ENCODE measurements at places on chromosomes 7 and 10.

- DNase-seq = no peak
Observed at GRCh38 chr10:114573330-114574045, 84.6 kb downstream of the ABLIM1 start.

DNA sequence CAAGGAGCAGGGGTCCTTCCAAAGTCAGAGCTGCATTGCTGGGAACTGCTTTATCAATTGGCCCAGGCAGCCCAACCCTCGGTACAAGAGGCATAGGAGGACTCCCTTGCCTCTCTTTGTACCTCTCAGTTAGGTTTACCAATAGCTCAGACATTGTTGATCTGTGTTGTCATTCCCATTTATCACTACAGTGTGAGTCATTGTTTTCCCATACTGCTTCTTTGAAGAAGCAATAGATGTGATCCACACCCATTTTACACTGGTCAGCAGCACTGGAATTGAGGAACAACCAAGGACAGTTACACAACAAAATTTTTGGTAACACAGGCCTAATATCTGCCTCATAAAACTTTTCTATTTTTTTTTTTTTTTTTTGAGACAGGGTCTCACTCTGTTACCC, 307.2 kb downstream of the SNX13 start:
- DNase-seq = no peak

GRCh38 chr7:16585540-16585939, 58.9 kb downstream of the LRRC72 start:
- no peak for DNase-seq

GRCh38 chr7:141418066-141418465, 133.1 kb upstream of the AGK start:
- no peak for DNase-seq

GRCh38 chr7:36138209-36138608, 14.8 kb upstream of the EEPD1 start:
- DNase-seq = no peak

GRCh38 chr7:55274156-55274555, 91.0 kb upstream of the LANCL2 start:
- DNase-seq = no peak

DNA sequence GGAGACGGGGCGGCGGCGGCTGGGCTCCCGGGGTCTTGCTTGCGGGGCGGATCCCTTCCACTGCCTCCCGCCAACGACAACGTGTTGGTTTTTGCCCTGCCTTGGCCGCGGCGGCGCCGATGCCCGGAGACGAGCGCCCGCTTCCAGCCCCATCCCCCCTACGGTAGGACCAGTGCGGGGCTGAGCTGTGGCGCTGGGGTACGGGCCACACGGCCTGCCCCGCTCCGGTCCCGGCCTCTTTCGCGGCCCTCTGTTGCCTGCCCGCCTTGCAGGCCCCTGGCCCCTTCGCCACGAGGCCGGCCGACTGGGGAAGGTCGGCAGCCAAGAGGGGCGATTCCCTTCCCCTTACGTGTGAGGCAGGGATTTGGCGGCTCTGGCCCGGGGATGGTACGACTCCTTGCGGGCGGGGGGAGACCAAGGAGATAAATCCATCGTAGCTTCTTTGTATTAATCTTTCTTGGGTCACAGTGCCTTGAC, 488 bp downstream of the EIF4H start:
- peak; percentile 26 for DNase-seq

DNA sequence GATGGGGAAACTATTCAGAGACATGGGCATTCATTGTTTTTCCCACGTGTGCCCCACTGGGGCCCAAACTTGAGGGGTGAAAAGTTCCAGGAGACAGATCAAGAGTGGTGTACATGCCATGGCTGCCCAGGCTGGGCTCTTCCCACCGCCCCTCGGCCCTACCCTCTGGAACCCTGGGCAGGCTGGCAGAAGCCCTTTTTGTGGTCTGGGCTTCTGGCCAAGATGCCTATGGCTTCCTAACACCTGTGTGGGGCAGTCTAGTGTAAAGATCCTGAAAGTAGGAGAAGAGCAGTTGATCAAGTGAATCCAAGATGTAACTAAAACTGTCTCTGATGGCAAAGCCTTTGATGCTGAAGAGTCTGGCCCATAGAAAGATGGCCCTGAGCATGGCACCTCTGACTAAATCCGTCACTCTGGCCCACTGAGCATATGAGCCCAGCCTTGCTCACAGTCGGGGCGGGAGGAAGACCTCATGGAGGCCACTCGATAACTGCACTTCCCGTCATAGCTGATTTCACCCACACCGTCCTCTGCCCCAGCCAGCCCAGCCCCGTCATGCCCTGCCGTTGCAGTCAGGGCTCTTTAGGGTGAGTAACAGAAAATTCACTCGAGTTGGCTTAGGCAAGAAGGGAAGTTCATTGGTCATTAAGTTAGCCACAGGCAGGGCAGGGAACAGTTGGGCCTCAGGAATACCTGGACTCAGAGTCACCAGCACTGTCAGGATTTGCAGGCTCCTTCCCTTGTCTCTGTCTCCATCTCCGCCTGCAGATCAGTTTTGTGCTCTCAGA, 37.9 kb upstream of the MTPAP start:
- DNase-seq = no peak

GRCh38 chr7:77370606-77371005, 45.5 kb downstream of the GSAP start:
- DNase-seq = no peak

- no peak for DNase-seq
Observed at GRCh38 chr7:136528329-136528728, 340.1 kb upstream of the CHRM2 start.

GRCh38 chr10:117936566-117936965, 110.2 kb downstream of the RAB11FIP2 start:
- DNase-seq = no peak

GRCh38 chr7:32047801-32048200, 22.4 kb downstream of the PDE1C start:
- DNase-seq = no peak

- DNase-seq = no peak
Observed at GRCh38 chr10:96509017-96509641, 4.6 kb downstream of the TLL2 start.

DNA sequence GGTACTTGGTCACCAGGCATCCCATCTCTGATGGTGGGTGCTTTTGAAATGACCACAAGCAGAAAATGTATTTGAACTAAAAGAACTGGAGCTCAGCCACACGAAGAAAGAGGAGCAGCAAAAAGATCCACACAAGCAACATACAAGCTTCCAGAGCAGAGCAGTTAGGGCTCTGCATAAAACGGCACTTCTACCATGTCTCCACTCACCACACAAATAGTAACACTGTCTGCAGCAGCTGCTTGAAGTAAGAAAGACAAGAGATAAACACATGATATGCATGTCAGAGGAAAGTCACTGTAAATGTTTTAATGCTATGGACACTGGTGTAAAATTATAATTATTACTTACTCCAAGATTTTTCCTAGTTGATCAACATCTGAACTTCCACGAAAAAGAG, 32.5 kb upstream of the FAM133B start:
- DNase-seq = no peak

GRCh38 chr7:46032353-46032752, 111.3 kb upstream of the IGFBP3 start:
- no peak for DNase-seq

- no peak for DNase-seq
Observed at GRCh38 chr10:112792487-112793201, 157.4 kb upstream of the TCF7L2 start.

- DNase-seq = no peak
Observed at GRCh38 chr10:69317175-69317604, 38.9 kb downstream of the HK1 start.

DNA sequence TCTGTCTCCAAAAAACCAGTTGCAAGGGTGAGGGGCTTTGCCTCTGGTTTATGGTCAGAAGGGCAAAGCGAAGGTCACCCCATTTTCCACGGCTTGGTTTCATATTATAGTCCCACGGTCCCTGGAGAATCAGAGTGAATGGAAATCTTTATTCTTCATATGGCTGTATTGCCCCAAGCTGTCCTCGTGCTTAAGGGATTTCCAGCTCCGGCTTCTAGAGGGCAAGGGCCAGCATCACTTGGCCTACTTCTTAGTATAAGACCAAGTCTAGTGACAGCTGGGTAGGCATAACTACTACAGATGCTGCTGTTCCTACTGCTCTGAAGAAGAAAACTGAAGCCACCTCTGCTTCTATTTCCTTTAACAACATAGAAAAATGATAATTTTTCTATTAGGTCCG, 63.2 kb downstream of the PARP12 start:
- DNase-seq = no peak

DNA sequence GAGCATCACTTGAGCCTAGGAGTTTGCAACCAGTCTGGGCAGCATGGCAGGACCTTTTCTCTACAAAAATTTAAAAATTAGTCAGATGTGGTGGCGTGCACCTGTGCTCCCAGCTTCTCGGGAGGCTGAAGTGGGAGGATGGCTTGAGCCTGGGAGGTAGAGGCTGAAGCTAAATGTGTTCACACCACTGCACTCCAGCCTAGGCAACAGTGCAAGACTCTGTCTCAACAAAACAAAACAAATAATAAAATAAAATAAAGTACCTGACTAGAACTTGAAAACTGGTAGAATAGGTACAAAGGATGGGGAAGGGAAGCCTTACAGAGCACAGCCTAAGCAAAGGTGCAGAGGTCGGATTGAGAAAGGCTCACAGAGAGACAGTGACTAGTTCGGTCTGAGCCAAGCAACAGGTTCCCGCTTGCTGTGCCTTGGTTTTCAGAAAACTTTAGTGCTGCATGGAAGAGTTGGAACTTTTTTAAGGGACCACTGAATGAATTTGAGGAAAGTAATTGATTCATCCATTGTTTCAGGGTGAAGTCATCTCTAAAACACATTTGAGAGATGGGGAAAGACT, 100.1 kb upstream of the STK17A start:
- no peak for DNase-seq

- DNase-seq = no peak
Observed at GRCh38 chr7:42485301-42485766, 248.3 kb upstream of the GLI3 start.

GRCh38 chr10:78952030-78952429, 116.7 kb upstream of the ZMIZ1 start:
- no peak for DNase-seq

DNA sequence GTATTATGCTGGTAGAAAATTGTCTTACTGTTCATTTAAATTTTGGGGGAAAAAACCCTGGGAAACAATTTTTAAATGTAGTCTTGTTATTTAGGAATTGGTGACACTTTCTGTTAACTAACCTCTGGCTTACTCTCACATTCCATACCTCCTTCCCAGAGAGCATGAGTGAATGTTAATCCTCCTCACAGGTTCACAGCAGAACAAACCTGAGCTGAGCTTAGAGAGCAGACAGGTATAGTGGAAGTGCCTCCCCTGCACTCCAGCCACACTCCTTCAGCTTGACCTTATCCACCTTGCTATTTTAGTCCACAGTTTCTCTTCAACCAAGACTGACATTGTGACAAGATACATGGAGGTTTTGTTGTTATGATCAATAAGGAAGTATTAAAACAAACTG, 235.9 kb downstream of the FOXP2 start:
- DNase-seq = no peak

DNA sequence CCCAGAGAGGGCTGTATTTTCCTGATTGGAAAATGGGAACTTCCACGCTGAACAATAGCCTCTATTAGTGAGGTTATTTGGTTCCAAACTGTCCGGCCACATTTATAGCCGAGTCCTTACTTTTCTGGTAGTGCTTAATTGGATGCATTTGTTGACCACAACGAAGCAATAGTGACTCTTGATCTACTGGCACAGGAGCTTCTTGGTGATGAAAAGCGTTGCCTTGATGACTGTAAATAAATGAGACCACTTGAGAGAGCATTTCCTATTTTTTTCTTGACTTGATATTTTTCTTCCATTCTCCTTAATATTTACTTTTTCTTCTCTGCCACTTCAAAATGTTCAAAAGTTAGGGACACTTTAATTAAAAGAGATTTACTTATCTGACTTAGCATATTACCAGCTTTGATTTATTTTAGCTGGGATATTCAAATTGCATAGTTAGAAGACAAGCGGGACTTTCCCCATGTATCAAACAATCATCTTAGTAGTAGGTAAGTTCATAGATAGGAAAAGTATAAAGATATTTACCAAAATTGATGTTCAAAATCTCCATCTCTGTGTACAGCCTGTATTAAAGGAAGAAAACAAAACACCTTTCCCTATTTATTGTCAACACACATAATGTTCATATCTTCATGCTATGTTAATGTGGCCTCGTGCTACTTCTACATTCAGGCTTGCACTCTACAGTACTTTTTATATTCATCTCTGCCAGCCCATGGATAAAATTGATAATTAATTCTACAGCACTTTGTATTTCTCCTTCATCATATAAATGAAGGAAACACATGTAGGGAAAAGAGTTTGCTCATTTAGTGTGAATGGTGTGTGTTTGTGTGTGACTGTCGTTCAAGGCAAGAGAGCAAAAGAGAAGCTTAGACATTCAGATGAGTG, 5.1 kb upstream of the SP8 start:
- no peak for DNase-seq

- no peak for DNase-seq
Observed at GRCh38 chr7:152501506-152501905, 65.7 kb upstream of the KMT2C start.

- DNase-seq = no peak
Observed at GRCh38 chr10:24862589-24862988, 89.8 kb downstream of the PRTFDC1 start.

- no peak for DNase-seq
Observed at GRCh38 chr10:101607124-101607523, 19.0 kb downstream of the DPCD start.

DNA sequence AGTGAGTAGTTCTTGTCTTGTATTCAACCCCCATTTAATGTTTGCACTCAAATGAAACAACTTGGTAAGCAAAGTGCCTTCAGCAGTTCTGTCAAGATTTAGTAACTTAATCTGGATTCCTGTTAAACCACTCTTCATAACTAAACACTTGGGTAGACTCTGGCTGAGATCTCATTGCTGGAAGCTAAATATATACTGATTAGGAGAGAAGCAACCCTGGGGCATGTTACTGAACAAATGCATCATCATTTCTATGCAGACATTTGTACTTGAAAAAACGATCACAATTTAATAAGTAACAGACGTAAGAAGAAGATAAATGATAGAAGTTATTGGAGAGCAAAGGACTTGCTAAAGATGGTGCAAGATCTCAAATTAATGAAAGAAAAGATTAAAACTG, 308.4 kb upstream of the POM121L12 start:
- no peak for DNase-seq

GRCh38 chr10:61643316-61643751, 19.4 kb upstream of the CABCOCO1 start:
- no peak for DNase-seq

DNA sequence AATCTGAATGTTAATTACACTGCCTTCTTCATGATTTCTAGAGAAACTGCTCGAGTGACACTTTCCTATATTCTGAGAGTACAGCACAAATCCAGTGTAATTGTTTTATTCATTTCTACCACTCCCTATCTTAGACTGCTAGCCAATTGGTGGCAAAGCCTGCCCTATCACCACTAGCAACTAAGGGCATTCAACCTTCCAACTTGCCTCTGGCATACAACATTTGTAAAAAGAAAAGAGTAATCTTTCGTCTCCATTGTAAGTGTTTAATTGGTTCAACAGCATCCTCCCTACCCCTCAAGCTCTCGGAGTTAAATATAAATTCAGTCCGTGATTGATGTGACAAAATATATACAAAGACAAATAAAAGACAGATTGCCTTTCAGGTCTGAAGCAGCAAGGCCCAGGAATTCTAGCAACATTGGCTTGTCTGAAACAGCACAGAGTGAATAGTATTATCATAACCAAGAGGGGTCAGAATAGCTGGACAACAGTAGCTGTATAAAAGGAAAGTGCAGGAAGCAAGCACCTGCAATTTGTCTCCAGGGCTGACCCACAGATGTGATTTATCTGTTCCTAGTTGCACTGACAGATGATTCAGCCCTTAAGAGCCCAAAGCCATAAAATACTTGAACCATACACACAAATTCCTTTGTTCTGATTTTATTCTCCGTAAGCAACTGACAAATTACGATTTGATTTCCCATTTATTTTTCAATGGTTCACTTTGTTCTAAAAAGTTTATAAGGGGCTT, 47.6 kb upstream of the ANKRD1 start:
- DNase-seq = no peak

All from activated T-helper 1 cell treated with anti-CD3 and anti-CD28 coated beads, Interleukin-2, amount 50 U/mL, for 16 hours (primary cell).